ENCODE measurements at places on chromosomes 3 and 15.

GRCh38 chr3:114824014-114824413 is 323.1 kb downstream of the ZBTB20 start:
- no peak for DNase-seq

DNA sequence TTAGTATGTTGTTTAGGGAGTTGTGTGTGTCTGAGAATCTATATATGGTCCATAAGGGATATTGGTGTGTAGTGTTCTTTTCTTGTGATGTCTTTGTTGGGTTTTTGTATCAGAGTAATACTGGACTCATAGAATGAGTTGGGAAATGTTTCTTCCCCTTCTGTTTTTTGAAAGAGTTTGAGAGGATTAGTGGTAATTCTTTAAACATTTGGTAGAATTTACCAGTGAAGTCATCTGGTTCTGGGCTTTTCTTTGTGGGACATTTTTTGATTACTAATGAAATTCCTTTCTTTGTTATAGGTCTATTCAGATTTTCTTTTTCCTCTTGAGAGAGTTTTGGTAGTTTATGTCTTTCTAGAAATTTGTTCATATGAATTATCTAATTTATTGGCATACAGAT is 16.9 kb downstream of the ACKR2 start:
- DNase-seq: no peak

GRCh38 chr3:21792176-21792575 is 41.2 kb upstream of the ZNF385D start:
- no peak for DNase-seq

- peak; percentile 38 for DNase-seq
Observed at GRCh38 chr15:43508991-43509659, 8.3 kb upstream of the MAP1A start.

DNA sequence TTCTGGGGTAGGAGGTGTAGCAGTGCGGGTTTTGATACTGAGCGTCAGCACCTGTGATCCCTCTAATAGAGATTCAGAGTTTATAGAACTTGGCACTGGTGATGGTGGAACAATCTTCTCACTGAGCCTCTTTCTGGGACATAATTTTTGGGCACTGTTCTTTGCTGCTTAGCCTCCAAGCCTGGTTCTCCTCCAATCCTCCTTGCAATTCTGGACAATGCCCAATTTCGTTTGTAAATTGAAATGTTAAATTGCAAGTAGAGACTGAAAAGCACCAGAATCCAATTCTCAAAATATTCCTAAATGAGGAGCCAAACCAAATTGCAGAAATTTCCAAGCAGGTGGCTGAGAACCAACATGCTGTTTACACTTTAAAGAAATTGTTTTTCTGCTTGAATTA is 149.8 kb upstream of the ABI3BP start:
- DNase-seq: no peak

- no peak for DNase-seq
Observed at GRCh38 chr3:142563496-142563997, 15.0 kb downstream of the ATR start.
